Naive B cell (primary cell): ENCODE measurements at places on chromosomes 12 and 14. TPM values are rescaled to one million over a fixed set of nuclear protein-coding genes. Genes with fewer than 3 reads are reported as not detected.

- no peak for DNase-seq
Measured at GRCh38 chr12:92191061-92191460, 45.4 kb upstream of the BTG1 start.

- DNase-seq, result no peak
Measured at GRCh38 chr12:24780697-24781368, 168.1 kb downstream of the BCAT1 start.

DNA sequence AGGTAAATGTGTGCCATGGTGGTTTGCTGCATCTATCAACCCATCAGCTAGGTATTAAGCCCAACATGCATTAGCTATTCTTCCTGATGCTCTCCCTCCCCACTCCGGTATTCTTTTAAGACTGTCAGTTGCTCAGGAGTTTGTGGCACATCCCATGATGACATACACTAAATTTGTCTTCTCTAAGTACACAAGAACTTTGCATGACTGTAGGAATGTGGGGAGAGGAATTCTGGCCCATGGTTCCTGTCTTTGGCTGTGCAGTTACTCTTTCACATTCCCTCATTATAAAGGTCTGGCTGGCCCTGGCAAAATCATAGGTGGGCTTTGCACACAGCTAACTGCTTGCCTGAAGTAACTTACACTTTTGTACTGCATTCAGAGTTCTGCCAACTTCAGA lies 30.3 kb downstream of the HMGA2 start:
- DNase-seq, result no peak

DNA sequence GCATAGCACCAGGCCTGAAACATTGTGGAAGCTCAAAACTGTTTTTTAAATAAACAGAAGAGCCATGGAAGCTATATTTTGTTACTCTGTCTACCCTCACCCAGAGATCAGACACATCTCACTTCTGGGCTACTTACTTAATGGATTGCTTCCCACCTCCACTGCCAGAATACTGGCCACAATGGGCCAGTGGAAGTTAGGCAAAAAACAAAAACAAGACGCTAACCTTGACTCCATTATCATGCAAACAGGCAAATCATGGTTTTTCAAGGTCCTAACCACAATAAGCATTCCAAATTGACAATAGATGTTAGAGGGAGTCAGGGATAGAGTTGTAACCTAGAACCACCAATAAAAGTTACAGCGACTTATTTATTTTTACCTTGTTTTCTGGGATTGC lies 52.7 kb upstream of the PTCSC3 start:
- DNase-seq, result no peak

DNA sequence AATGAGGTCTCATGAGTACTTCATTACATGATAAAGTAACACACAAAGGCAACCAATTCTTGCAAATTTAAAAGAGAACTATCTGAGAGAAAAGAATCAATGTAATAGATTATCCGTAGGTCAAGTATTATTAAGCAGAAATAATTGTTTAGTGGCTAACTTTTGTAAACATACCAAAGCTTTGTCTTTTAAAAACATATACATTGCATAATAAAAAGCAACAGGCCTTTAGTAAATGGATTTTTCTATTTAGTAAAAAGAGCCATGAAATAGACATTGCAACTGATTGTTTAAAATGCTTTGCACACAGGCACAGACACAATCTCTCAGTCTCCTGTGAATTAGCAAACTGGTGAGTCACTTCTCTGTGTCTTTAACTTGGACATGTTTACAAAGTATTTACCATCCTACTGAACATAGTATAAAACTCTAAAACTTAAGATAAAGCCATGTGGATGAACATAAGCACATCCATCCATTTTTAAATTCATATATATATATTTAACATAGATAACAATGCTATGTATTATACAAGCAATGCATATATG lies 518.7 kb upstream of the MGAT4C start:
- DNase-seq, result no peak

GRCh38 chr12:52223406-52224039 lies 9.5 kb upstream of the KRT7 start:
- no peak for DNase-seq

GRCh38 chr12:54158610-54159009 lies 30.2 kb downstream of the SMUG1 start:
- DNase-seq, result no peak

- no peak for DNase-seq
Measured at GRCh38 chr12:5611162-5611561, 179.3 kb downstream of the NTF3 start.

DNA sequence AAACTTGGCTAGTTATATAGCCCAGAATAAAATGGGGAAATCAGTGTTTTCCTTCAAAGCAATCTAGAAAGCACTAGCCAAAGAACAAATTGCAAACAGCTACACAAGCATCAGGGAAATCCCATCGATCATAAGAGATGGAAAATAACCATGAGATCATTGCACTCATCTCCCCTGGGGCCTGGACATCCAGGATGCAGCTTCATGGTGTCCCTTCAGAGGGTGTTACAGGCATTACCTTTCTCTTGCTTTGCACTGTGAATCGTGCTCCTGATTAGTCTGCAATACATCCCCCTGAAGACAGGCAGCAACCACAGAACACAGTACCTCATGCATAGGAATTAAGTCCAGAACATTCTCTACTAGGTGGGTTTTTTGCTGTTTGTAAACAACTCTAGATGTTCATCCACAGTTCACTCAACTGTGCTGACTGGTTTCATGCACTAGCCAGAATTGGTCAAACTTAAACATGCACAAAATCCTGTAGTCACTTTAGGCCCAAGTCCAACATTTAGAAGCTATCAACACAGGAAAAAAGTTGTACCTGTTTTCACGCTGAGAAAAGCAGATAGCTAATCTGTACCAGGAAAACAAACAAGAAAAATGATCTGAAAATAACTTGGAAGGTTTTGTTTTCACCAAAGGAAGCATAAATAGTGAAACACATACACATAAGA lies 120.1 kb downstream of the ZFP36L1 start:
- DNase-seq, result no peak

GRCh38 chr14:104281768-104282301 lies 143.4 kb downstream of the KIF26A start:
- no peak for DNase-seq

GRCh38 chr12:25934456-25934855 lies 24.0 kb upstream of the RASSF8 start:
- no peak for DNase-seq

DNA sequence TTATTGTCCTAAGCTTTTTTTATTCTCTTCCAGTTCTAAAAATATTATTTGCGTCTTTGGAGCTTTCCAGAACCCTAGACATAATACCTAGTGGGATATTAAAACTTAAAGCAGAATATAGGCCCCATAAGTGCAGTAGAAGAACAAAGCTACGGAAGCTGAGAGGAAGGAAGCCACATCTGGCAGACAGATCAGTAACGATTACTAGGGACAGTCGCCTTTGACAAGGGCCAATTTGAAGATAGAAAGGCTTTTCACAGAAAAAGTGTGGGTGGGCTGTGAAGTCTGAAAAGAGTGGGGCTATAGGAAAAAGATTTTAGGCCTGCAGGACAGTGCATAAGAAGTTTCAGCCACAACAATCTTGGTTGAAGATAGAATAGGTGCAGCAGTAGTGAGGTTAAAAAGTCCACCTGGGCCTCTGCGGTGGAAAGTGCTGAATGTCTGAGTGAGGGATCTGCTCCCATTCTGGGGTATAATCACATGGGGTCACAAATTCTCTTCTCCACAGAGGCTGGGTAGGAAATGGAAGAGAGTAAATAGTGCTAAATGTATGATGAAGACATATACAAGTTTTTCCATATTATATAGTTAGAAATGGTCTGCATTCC lies 114.5 kb downstream of the CMAS start:
- no peak for DNase-seq

DNA sequence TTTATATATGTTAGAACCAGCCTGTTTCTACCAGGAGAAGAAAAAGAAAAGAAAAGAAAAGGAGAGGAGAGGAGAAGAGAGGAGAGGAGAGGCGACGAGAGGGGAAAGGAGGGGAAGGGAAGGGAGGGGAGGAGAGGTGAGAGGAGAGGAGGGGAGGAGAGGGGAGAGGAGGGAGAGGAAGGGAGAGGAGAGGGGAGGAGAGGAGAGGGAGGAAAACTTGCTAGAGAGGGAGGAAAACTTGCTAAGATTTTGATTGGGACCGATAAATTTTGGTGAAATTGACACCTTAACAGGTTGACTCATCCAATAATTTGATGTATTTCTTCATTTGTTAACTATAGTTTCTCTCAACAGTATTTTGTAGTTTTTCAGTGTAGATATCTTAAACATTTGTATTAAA lies 164.0 kb upstream of the SYT1 start:
- no peak for DNase-seq

- DNase-seq, result no peak
Measured at GRCh38 chr12:47839214-47839876, 19.6 kb upstream of the HDAC7 start.

- no peak for DNase-seq
Measured at GRCh38 chr14:29220566-29220965, 454.0 kb downstream of the FOXG1 start.

Gene GALNT9
- 3.0 TPM for polyA plus RNA-seq

Gene LAG3
- polyA plus RNA-seq, result not detected

Gene CCDC175
- not detected for polyA plus RNA-seq

Gene P2RX7
- 2.1 TPM for polyA plus RNA-seq

Gene TC2N
- polyA plus RNA-seq, result 4.2 TPM

Gene PEBP1
- polyA plus RNA-seq, result 246 TPM
